ENCODE measurements at places on chromosomes 1 and 21.

- no peak for DNase-seq
Observed at GRCh38 chr21:26490771-26491170, 82.3 kb downstream of the CYYR1 start.

DNA sequence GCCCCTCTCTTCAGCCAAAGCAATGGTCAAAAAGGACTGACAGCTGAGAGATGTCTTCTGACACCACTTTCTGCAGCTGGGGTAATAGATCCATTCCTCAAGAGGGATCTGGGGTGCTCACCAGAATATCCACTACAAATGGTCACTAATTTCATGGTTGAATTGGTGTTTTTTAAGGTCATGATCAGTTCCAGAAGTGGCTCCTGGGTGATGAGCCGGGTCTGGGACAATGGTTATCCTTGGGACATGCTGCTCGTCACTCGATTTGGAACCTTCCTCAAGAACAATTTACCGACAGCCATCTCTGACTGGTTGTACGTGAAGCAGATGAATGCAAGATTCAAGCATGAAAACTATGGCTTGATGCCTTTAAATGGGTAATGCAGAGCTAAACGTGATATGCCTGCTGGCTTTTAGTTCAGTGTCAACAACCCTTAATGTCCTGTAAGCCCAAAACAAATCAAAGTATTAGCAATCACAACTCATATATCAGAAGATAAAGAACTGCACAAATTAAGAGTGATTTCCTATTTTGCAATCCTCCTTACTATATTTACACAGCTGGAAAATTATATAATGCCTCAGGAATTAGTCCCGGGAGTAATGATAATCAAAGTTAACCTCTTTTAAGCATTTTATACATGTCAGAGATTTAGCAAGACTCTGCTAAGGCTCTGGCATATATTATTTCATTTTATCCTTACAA lies 20.1 kb downstream of the FMO3 start:
- DNase-seq = no peak

GRCh38 chr1:13828454-13829151 lies 128.6 kb downstream of the PRDM2 start:
- DNase-seq = no peak

DNA sequence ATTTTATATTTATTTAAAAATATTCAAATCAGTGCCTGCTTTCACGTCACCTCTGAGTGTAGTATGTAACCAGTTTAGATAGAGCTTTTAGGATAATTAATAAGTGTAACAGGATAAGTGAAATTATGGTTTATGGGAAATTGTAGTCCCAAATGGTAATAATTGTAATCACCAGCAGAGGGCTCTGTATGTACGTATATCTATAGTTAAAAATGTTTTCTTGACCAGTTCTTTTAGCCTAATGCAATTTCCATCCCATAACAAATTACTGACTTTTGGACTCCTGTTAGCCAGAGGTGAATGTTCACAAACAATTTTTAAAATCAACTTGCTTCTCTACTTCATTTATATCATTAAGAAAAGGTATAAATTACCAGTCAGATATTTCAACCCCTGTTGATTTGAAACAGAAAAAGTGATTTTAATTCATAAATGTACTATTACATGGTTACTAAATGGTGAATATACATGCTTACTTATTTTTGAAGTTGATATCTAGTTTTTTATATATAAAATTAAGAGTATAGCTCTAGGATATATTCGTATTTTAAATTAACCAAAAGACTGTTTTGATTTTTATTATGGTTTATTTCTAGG lies 25.3 kb downstream of the SLC30A7 start:
- peak; percentile 80 for DNase-seq

- peak; percentile 90 for DNase-seq
Observed at GRCh38 chr1:58816072-58816746, 32.4 kb upstream of the JUN start.

- no peak for DNase-seq
Observed at GRCh38 chr1:229209386-229209785, 61.5 kb upstream of the RAB4A start.

GRCh38 chr1:185821612-185822385 lies 87.6 kb downstream of the HMCN1 start:
- no peak for DNase-seq

DNA sequence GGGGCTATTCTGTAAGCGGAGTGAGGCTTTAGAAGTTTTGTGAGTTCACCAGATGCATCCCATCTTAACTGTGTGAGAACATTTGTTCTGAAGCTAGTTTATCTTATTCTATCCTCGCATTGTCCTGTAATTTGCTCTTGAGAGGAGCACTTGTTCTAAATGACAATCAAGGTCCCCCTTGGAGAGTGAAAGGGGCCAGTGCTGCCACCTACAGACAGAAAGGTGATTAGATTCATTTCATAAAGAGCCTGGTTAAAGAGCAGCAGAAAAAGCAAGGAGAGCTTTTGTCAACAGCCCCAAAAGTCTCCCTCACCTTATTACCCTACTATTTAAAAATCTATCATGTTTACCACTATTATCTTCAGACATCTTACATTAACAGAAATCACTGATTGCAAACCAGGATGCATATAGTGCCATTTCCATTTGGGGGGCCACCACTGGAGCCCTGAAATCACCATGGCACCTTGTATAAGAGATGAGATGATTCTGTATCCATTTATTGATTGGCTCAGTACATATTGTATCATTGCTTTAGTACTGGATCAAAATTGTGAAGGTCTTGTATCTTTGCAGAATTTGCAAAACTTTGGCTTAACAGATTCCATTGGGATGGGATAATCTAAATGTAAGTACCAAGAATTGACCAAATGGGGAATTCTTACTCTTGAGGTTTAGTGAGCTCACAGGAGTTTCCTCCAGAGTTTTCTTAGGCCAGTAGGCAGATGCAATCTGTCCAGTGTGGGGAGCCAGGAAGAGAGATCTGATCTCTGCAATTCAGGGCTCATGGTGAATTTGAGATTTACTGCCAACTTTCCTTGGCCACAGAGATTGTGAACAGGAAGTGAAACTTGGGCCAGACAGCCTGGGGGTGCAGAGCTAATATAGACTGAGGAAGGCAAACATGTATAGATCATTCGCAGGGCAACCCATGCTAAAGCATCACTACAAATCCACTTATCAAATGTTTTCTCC lies 64.3 kb upstream of the TRABD2B start:
- peak; percentile 46 for DNase-seq

- no peak for DNase-seq
Observed at GRCh38 chr1:84603941-84604830, 29.9 kb upstream of the CTBS start.

GRCh38 chr1:228740543-228741317 lies 5.5 kb downstream of the RHOU start:
- no peak for DNase-seq

- DNase-seq = no peak
Observed at GRCh38 chr21:15445327-15445726, 284.5 kb upstream of the USP25 start.

GRCh38 chr1:205436776-205437410 lies 15.0 kb upstream of the LEMD1 start:
- no peak for DNase-seq

DNA sequence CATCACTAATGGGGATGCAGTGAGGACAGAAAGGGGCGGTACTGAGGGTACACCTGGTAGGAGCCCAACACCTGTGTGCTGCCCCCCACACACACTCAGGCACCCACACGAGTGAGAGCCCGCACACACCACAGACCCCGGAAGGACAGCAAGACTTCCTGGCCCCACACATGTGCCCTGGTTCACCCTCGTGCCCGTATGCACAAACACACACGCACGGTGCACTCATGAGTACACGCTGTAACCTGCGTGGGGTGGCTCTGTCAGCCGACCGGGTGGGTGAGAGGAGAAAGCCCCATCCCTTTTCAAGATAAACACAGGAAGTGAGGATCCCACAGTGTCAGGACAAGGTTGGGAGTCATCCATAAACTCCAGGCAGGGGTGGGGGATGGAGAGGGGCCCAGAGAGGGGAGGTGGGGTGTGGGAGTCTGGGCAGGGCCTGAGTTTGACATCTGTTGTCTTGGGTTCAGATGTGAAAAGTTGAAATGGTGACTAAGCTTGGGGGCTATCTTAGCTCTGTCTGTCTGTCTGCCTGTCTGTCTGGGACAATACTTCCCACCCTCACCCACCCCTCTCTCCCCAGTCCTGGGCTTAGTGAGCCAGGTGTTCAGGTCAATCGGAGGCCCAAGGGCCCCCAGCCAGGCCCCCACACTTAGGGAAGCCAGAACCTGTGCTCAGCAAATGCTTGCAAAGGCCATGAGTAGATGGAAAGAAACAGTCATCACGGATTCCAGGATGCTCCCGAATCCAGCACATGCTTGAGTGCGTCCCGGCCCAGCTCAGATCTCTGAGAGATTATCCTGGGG lies 119.8 kb upstream of the ZBTB40 start:
- no peak for DNase-seq

GRCh38 chr1:50527249-50527986 lies 104.2 kb upstream of the DMRTA2 start:
- no peak for DNase-seq

- no peak for DNase-seq
Observed at GRCh38 chr1:220219865-220220698, 52.2 kb downstream of the RAB3GAP2 start.

GRCh38 chr1:192888574-192888973 lies 79.7 kb downstream of the RGS2 start:
- no peak for DNase-seq

- DNase-seq = no peak
Observed at GRCh38 chr1:114956570-114956969, 73.1 kb upstream of the TSHB start.

GRCh38 chr21:40696246-40696645 lies 150.7 kb downstream of the DSCAM start:
- no peak for DNase-seq

DNA sequence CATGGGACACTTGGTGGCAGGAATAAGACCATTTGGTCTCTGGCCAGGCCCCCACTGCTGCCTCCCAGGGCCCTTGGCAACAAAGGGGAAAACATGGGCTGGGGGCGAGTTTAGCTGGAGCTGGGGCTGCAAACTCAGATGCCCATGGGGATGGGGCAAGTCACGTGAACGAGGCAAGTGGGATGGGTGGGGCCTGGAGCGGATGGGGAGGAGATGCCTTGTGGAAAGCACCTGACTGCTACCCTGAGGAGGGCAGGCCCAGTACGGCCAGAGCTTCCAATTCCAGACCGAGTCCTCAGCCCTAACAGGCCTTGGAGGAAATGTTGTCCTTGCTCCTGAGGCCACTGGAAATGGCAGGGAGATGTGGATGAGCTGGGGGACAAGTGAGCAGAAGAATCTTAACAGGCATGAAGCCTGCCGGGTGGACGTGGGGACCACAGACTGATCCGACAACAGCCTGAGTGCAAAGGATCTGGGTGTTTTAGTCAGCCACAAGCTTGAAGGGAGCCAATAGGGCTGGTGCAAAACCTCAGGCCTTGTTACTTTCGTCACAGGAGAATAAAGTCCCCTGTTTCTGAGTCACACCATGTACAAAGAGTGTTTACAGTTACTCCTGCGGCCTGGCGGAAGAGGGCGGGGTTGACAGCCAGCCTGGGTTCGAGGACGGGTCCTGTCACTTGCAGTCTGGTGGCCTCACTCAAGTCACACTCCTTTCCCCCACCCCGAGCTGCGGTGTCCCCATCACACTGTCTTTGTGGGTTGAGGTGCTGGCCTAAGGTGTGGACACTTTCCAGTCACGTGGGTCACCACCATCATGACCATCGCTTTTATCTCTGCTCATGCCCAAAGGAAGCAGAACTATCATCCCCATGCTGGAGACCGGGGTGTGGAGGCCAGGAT lies 19.1 kb downstream of the RUNX3 start:
- DNase-seq = no peak

GRCh38 chr1:178065250-178065649 lies 28.7 kb upstream of the RASAL2 start:
- DNase-seq = no peak

- no peak for DNase-seq
Observed at GRCh38 chr1:74526708-74527107, 14.3 kb upstream of the LRRC53 start.

GRCh38 chr1:30731806-30732276 lies 8.5 kb upstream of the MATN1 start:
- DNase-seq = no peak

DNA sequence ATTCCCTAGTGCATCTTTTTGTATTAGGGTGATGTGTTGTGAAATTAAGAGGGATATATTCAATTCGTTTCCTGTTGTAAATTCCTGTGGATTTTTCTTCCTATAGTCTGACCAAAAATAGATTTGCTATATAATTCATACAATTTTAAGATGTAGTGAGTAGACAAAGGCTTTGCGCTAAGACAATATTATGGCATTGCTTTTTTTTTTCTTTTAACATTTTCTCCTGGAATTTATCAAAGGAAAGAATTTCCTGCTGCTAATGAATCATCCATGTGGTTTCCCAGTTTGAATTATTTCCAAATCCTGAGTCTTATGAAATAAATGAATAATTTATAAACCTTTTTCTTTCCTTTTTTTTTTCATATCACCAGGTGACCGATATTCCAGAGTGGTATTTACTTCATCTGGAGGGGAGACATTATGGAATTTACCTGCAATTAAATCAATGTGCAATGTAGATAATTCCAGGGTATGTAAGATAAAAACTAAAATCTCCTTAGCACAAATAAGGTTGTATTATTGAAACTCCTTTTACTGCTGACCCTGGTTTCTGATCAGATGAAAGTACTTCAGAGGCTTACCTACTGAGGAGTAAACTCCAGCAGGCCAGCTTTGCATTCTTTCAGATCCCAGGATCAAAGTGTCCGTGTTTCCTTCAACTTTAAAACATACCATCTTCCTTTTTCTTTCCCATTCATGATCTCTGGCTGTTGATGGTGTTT lies 148.4 kb downstream of the TLR5 start:
- DNase-seq = peak; percentile 53

GRCh38 chr1:223844787-223845036 lies 1.0 kb downstream of the TP53BP2 start:
- DNase-seq = no peak

DNA sequence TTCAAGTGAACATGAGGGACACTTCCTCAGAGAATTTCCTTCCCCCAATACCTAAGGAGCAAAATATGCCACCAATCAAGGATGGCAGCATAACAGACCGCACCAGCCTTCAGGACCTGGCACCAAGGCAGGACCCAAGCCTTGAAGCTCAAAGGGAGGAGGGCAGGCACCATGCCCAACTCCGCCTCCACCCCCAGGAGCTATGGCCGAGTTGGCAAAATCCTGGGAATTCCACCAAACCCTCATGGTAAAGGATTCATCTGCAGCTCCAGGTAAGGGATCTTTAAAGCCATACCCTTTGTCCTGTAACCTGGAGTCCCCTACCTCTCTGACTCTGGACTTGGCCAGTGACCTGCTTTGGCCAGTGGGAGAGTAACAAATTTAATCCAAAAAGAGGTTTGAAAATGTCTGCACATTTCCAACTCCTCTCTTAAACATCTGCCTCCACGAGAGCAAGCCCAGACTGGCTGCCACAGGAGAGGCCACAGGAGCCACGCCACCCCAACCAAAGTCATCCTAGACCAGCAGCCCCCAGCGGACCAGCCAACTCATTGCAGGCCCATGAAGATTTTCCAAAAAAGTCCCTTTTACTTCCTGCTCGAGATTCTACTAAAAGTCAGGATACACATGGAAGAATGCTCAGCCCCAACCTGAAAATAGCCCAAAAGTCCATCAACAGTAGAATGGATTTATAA lies 41.9 kb downstream of the NPHP4 start:
- DNase-seq = no peak

- DNase-seq = no peak
Observed at GRCh38 chr1:100404821-100405220, 52.5 kb downstream of the CDC14A start.

GRCh38 chr1:233435622-233436021 lies 108.1 kb downstream of the MAP3K21 start:
- DNase-seq = no peak

- no peak for DNase-seq
Observed at GRCh38 chr1:99252630-99253029, 11.7 kb upstream of the PLPPR4 start.

GRCh38 chr1:31548534-31548906 lies 27.8 kb upstream of the TINAGL1 start:
- no peak for DNase-seq

- peak; percentile 50 for DNase-seq
Observed at GRCh38 chr1:207579436-207579799, 65.5 kb upstream of the CR1L start.
